CD4-positive, alpha-beta T cell (primary cell): ENCODE measurements at places on chromosomes 11 and 22. TPM values are rescaled to one million over a fixed set of nuclear protein-coding genes. Genes with fewer than 3 reads are reported as not detected.

APOA5 gene
- not detected for total RNA-seq

CCDC73 gene
- total RNA-seq = not detected

FIBIN gene
- not detected for total RNA-seq

NAV2 gene
- 0.55 TPM for total RNA-seq

SNRPD3 gene
- 31.5 TPM for total RNA-seq

GRCh38 chr11:105124756-105125155, 14.8 kb downstream of the CARD18 start:
- H3K27me3 ChIP-seq = no peaks in the 10 kb centered on the region
- no peak for DNase-seq
- H3K4me1 ChIP-seq = no peaks in the 10 kb centered on the region

- no peaks in the 10 kb centered on the region for H3K36me3 ChIP-seq
- no peak overlapping the region for H3K4me3 ChIP-seq
- H3K27ac ChIP-seq = no peak overlapping the region
- H3K27me3 ChIP-seq = no peaks in the 10 kb centered on the region
Measured at GRCh38 chr22:23608583-23608982, 23.5 kb downstream of the DRICH1 start.

- no peaks in the 10 kb centered on the region for H3K36me3 ChIP-seq
- H3K27ac ChIP-seq = no peak overlapping the region
- no peaks in the 10 kb centered on the region for H3K4me1 ChIP-seq
- H3K4me3 ChIP-seq = no peak overlapping the region
- no peaks in the 10 kb centered on the region for H3K27me3 ChIP-seq
- DNase-seq = no peak
Measured at GRCh38 chr22:27512283-27512761, 289.2 kb downstream of the MN1 start.

DNA sequence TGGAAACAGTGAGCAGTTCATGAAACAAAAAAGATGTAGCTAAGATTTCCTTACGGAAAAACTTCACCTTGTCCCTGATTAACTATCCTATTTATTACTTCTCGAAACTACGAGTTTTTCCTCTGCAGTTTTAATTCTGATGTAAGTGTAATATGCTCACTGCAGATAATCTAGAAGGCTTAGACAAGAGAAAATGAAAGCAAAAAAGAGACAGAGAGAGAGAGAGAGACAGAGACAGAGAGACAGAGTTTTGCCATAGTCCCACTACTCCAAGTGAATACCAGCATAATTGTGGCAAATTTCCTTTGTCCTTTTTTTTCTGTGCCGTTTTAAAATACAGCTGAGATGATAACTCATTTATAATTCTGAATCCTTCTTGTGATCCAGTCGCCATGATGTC, 24.8 kb downstream of the FSHB start:
- no peaks in the 10 kb centered on the region for H3K27me3 ChIP-seq
- no peak overlapping the region for H3K27ac ChIP-seq
- DNase-seq = no peak
- H3K36me3 ChIP-seq = no peaks in the 10 kb centered on the region
- H3K4me1 ChIP-seq = no peaks in the 10 kb centered on the region

DNA sequence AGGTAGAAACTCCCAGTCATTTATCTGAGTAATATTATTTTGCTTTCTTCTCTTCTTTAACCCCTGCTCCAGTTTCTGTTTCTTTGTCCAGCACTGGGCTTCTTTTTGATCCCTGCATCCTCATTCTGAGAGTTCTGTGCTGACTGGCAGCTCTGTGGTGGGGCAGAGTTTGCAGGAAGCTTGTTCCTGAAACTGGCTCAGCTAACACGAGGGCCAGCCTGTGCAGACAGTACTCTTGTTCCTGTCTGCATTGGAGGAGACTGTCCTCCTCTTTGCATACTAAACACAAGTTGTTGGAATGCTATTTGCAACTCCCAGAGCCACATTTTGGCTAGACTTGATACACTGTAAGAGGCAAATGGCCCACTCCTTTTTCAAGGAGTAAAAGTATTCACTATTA, 93.1 kb upstream of the HORMAD2 start:
- no peak for DNase-seq
- H3K27ac ChIP-seq = no peak overlapping the region
- H3K4me1 ChIP-seq = no peaks in the 10 kb centered on the region
- H3K4me3 ChIP-seq = no peak overlapping the region
- H3K36me3 ChIP-seq = peaks cover 38% of the 10 kb centered on the region

DNA sequence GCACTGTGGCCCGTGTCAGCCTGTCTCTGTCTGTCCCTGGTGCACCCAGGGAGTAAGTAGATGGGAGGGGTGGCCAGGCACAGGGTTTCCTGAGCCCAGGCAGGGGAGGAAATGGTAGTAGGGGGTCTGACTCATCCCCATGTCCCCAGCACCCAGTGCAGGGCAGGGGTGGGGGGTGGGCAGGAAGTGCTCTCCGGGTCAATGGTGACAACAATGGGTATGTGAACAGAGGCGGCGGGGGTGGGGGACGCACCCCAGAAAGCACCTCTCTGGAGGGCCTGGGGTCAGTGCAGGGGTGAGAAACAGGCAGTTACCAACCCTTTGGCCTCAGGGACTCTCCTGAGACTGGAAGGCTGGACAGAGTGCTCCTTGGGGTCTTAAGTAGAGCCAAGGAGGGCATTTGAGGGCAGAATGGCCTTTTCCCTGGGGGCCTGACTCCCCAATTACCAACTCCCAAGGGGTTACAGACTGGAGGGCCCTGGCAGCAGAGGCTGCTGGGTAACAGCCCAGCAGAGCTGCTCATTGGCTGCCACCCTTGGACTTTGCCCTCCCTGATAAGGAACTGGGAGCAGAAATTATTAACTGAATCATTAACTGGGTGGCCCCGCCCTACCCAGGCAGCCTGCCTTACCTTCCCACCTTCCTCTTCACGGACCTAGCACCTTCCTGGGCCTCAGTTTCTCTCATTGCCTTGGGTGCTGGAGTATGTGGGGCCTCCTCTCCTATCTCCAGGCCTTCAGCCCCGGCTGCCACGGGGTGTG, 4.2 kb downstream of the MYRF start:
- H3K36me3 ChIP-seq = no peaks in the 10 kb centered on the region
- no peak for DNase-seq
- H3K27ac ChIP-seq = no peak overlapping the region
- no peak overlapping the region for H3K4me3 ChIP-seq
- H3K4me1 ChIP-seq = peaks cover 25% of the 10 kb centered on the region

DNA sequence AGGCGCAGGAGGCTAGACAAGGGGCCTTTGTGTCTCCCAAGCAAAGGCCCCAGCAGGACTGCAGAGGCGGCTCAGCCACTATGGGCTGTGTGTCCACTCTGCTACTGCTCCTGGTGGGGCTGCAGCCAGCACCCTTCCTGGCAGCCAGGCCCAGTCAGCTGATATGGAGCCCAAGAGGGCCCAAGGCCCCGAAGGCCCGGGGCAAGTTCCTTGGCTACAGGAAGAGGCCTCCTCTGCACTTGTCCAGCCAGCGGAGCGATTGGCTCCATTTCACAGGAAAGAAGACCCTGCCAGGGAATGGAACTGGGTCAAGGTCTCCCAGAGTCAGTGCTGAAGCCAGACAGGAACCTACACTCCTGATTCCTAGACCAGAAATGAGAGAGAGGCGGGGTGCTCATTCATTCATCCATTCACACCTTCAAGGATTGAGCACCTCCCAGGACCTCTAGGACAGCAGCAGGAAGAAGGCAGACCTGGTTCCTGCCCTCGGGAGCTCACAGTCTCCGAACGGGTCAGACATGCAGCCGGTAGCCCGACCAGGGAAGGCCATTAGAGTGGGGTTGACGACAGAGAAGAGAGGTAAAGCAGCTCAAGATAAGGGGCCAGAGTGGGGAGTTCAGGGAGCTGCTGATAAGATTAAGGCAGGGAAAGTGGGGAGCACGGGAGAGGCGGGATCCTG, 811 bp upstream of the P2RY2 start:
- H3K27ac ChIP-seq = no peak overlapping the region
- H3K4me3 ChIP-seq = peak overlapping the region; percentile 3
- no peaks in the 10 kb centered on the region for H3K36me3 ChIP-seq
- H3K4me1 ChIP-seq = peaks cover 11% of the 10 kb centered on the region
- peaks cover 14% of the 10 kb centered on the region for H3K27me3 ChIP-seq

- H3K27ac ChIP-seq = no peak overlapping the region
- H3K36me3 ChIP-seq = no peaks in the 10 kb centered on the region
- no peaks in the 10 kb centered on the region for H3K4me1 ChIP-seq
- no peak overlapping the region for H3K4me3 ChIP-seq
- no peak for DNase-seq
Measured at GRCh38 chr11:16195651-16196050, 160.7 kb downstream of the SOX6 start.

GRCh38 chr22:27602390-27602789, 199.2 kb downstream of the MN1 start:
- H3K4me1 ChIP-seq = no peaks in the 10 kb centered on the region
- H3K27me3 ChIP-seq = no peaks in the 10 kb centered on the region
- no peak for DNase-seq
- H3K27ac ChIP-seq = no peak overlapping the region

- H3K27me3 ChIP-seq = no peaks in the 10 kb centered on the region
- no peaks in the 10 kb centered on the region for H3K36me3 ChIP-seq
- no peaks in the 10 kb centered on the region for H3K4me1 ChIP-seq
- no peak overlapping the region for H3K27ac ChIP-seq
- H3K4me3 ChIP-seq = no peak overlapping the region
Measured at GRCh38 chr11:5238486-5238885, 4.2 kb upstream of the HBD start.

- no peaks in the 10 kb centered on the region for H3K4me1 ChIP-seq
- H3K4me3 ChIP-seq = no peak overlapping the region
- DNase-seq = peak; percentile 55
- no peak overlapping the region for H3K27ac ChIP-seq
- no peaks in the 10 kb centered on the region for H3K27me3 ChIP-seq
- no peaks in the 10 kb centered on the region for H3K36me3 ChIP-seq
Measured at GRCh38 chr11:7442588-7443215, 42.6 kb upstream of the OLFML1 start.
